ENCODE measurements at places on chromosomes 13 and 19.
A peak's percentile ranks its signal among the peaks of the same experiment; 100 is the strongest.

GRCh38 chr19:33512021-33512420 is 9.6 kb downstream of the PEPD start:
- DNase-seq, result no peak

DNA sequence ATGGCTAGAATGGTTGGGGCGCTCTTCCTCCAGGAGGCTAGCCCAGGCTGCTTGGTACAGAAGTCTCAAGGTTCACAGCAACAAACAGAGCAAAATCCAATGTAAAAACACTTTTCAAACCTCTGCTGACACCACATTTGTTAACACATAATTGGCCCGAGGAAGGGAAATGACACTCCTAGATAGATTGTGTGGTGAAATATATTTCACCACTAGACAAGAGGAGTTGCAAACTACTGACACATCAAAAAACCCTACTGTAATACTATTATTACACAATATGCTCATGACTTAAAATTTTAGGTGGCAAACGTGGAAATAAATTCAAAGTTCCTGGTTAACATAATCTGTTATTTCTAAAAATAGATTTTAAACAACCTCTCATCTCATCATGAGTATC is 643.6 kb downstream of the PCDH9 start:
- no peak for DNase-seq

GRCh38 chr19:35136231-35136630 is 1.4 kb upstream of the LGI4 start:
- no peak for DNase-seq

GRCh38 chr19:53600217-53600616 is 31.6 kb upstream of the DPRX start:
- no peak for DNase-seq

DNA sequence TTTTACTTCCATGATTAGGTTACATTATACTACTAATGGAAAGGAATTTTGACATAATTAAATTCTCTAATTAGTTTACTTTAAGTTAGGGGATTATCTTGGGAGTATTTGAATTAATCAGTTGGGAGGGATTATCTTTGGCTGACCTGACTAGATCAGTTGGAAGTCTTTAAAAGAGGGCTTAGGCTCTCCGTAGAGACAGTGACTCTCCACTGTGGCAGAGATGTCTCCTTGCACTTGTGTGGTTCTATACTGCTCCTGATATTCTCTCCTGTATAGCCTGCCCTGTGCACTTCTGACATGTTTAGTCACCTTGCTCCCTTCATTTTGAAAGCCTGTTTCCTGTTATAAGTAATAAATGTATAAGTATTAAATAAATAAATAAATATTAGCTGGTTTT is 1612.3 kb upstream of the PRR20A start:
- no peak for DNase-seq

GRCh38 chr13:85379433-85379832 is 419.8 kb downstream of the SLITRK6 start:
- no peak for DNase-seq

DNA sequence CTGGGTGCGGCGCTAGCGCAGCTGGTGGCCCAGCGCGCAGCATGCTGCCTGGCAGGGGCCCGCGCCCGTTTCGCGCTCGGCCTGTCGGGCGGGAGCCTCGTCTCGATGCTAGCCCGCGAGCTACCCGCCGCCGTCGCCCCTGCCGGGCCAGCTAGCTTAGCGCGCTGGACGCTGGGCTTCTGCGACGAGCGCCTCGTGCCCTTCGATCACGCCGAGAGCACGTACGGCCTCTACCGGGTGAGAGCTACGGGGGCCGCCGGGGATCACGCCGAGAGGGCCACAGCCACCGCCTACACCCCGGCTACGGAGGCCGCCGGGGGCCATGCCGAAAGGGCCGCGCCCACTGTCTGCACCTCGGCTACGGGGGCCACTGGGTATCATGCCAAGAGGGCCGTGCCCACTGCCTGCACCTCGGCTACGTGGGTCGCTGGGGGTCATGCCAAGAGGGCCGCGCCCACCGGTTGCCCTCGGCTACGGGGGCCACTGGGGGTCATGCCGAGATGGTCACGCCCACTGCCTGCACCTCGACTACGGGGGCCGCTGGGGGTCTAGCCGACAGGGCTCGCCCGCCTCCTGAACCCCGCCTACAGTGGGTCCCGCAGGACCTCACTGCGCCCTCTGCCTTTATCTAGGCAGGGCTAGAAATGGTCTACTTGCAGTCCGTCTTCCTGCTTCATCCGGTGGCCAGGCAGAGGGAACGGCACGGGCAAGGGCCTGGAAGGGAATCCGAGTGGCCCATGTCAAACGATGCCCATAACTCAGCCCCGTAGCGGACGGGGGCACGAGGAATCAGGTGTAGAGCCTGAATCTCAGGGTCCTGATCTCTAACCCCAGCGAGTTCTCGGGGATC is 500 bp downstream of the PGLS start:
- DNase-seq, result peak; percentile 93

- DNase-seq, result no peak
Observed at GRCh38 chr13:83577183-83577582, 305.1 kb downstream of the SLITRK1 start.

DNA sequence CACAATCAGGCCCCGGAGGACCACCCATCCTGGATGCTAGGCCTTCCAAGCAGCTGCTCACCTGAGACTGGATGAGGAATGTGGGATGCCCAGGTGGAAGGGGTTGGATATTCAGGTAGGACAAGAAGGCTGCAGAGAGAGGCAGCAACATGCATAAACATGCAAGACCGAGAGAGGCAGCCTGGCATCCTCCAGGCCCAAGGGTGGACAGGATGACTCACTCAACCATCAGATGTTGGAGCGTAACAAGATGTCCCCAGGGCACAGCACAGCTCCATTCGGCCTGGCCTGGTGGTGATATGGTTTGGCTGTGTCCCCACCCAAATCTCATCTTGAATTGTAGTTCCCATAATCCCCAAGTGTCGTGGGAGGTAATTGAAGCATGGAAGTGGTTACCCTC is 10.0 kb upstream of the CABP5 start:
- DNase-seq, result no peak

DNA sequence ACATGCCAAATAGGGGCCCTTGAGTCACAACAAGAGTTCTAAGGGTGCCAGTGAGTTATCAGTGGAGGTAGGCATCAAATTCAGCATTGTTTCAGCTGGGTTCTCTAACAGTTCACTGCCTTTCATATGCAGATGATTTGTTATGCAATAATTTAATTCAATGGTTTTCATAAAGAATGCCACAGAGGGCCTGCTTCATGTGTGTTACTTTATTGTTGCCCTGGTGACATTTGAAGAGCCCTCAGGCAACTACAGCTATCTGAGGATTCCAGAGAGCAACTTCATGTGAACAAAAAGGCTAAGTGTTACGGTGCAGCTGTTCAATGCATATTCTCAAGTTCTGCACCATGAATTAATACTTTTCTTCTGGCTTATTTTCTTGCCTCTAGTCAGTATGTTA is 43.1 kb upstream of the STARD13 start:
- no peak for DNase-seq

DNA sequence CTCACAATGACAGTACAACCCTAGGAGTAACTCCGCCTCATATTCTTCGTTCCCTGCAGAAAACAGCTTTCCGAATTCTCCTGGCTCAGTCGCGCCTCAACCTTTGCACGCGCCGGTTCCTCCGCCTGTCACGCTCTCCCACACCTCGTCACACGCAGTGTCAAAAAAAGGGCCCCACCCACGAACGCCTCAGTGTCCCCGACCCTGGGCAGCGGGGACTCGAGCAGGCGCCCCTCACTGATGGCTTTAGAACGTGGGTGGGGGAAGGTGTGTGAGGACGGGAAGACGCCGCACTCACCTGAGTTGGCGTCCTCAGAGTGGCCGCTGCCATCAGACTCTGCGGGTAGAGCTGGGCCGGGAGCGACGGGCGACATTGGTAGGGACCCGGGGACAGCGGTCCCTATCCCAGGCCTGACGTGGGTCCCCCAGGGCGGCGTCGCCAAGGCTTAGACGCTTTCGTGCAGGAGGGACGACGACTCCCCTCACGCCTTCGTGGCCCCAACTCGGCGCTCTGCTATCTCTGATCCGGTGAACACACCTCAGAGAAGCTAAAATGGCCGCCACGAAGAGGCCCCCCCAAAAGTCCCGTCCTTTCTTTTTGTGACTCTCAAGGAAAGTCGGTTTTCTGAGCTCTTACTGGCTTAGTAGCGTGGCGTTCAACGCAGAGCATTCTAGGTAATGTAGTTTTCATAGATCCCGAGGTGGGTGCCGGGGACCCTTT is at the start of gene ZNF154:
TSS of gene ZNF154 (minus strand) at position 564 of the 721 bp plus-strand sequence. CDS start at position 331, 233 bp downstream.
- peak; percentile 72 for DNase-seq

DNA sequence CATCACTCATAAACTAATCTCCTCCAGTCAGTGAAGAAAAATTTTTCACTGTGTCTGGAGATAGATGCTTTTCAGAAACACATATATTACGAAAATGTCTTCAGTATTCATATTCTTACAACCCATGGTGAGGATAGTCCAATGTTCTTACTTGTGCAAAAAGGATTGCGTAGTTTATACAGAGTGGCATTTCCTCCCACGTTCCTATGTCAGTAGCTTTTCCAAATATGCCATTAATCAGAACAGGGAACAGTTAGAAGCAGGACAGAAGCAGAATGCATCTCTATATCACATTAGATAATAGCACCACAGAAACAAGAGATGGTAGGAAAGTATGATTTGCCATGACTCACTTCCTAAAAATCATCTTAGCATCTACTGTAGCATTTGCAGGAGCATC is 282.9 kb downstream of the SLITRK5 start:
- DNase-seq, result no peak

GRCh38 chr13:80339563-80339911 is 1.4 kb downstream of the SPRY2 start:
- no peak for DNase-seq

GRCh38 chr13:91904597-91904996 is 506.2 kb downstream of the GPC5 start:
- no peak for DNase-seq

GRCh38 chr13:98110749-98111148 is 32.1 kb upstream of the FARP1 start:
- no peak for DNase-seq

GRCh38 chr13:79673310-79673992 is 192.5 kb downstream of the NDFIP2 start:
- DNase-seq, result no peak

DNA sequence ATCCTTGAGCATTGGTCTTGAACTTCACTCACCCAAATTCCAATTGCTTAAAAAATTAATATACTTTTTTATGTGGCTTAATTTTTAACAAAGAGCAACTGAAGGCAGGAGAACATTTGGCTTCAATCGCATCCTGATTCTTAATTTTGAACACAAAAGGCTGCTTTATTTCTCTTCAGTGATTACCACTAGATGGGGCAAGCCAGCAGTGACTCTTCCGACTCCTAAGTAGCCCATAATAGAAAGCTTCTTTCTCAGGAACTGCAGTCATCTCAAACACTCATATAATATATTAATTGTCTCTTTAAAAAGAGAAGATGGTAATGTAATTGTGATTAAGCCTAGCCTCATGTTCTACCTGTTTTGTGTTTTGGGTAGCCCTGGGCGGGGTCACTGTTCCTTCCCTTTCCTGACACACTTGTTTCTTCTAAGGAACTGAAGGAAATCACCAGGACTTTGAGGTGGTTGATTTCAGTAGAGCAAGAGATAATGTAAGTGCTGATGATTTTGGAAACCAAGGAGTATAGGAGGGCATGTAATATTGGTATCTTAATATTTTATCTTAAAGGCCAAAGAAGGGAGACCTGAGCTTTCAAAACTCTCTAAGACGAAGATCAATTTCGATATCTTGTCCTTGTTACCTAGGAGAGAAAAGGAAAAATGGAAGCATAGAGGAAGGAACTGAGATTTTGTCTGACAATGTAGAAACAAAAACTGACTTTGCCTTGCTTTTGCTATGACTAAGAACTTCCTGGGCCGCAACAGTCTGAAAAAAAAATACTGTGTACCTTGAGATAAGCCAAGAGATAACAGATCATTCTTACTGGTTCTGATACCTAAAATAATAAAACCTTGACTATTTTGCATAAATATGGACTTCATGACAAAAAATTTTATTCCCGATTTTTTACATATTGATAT is 73.1 kb downstream of the TNFSF13B start:
- DNase-seq, result no peak

DNA sequence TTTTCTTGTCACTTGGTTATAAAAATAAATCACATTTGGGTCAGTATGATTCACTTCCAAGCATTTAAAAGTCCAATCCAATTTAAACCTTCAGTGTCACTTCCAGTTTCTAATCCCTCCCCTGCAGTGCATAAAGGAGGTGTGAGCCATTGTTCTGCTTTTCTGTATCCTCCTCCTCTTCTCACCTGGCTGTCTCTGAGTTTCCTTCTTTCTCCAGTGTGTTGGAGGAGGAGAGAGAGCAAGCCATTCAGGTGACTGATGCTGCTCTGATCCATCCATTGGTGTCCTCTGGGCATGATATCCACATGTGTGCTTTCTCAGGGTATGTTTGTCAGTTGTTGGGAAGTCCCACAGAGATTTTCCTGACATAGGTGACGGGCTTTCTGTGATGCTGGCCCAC is 1.2 kb downstream of the NUDT15 start:
- DNase-seq, result no peak

DNA sequence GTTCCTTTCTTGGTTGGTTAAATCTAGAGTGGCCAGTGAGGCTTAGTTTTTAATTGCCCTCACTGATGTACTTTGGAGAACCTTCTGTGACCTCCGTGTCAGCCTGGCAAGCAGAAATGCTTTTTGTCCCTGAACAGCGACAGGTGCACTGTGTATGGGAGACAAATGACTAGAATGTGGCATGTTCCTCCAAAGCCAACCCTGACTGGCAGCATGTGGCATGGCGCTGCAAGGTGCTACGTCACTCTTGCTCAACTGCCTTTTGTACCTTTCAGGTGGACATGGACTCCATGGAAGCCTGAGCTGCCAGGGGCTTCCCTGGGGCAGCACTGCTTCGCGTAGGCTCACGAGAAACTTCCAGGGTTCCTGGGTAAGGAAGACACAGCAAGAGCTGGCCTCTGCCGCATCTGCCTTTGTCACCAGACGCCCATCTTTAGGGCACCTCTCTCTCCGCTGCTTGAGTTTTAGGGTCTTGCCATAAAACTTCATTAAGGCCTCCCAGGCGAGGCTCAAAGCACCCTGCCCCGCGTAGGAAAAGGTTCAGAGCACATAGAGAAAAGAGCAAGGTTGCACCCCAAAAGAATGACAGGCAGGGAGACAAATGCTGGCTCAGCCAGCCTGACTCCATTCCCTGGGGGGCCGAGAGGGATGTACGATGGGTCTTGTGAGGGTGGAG is 167.1 kb upstream of the SOX1 start:
- DNase-seq, result no peak

- DNase-seq, result no peak
Observed at GRCh38 chr13:59112221-59112718, 1051.5 kb downstream of the DIAPH3 start.

DNA sequence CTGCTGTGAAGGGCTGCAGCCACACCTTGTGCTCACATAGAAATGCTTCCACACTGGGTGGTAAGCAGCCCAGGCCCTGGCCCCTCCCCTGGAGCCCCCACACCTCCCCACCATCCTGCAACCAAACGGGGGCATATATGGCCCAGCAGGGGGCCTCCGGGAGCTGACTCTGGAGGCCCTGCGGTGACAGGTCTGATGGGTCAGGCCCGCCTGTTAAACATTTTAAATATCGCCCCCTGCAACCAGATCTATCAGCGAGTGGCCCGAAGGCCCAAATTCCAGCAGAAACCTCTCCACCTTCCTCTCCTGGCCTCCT is 48.0 kb upstream of the KATNAL1 start:
- peak; percentile 59 for DNase-seq
